Activated CD4-positive, alpha-beta memory T cell treated with anti-CD3 and anti-CD28 coated beads for 36 hours (primary cell): ENCODE measurements at places on chromosomes 16 and 17.

GRCh38 chr17:74960570-74961342 is 11.8 kb downstream of the HID1 start:
- DNase-seq: peak; percentile 78

DNA sequence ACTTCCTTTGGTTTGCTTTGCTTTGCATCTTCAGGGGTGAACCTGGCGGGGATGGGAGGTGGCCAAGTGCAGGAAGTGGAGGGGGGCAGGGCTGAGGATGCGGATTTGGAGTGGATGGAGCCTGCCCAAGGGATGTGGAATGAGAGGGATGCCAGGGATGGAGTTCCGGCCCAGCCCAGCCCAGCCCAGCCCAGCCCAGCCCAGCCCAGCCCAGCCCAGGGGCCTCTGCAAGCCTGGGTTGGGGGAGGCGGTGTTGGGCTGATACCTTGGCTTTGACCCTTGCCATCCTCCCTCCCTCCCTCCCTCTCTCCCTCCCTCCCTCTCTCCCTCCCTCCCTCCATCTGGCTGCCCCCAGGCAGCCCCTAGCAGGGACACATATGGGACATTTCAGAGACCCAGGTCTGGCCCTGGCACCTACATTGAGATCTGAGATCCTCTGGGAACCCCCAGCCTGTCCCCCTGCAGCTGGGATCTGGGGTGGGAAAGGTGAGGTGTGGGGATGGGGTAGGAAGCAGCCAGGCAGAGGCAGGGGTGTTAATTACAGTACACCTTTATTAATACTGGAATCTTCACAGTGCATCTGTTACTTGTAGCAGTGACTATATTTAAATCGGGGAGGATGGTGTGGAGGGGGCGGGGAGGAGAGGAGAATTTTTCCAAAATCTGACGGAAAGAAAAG is 14.5 kb downstream of the IL34 start:
- DNase-seq: no peak

DNA sequence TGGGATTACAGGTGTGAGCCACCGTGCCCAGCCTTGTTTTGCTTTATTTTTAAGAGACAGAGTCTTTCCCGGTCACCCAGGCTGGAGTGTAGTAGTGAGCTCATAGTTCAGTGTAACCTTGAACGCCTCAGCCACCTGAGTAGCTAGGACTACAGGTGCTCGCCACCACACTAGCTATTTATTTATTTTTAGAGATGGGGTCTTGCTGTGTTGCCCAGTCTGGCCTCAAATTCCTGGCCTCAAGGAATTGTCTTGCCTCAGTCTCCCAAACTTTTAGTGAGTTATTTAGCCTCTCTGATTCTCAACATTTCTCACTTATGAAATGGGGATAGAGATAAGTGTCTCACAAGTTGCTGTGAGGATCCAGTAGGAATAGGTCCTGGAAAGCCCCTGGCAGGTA is 21.7 kb downstream of the FZD2 start:
- no peak for DNase-seq

GRCh38 chr17:6035801-6036394 is 34.3 kb upstream of the WSCD1 start:
- no peak for DNase-seq

DNA sequence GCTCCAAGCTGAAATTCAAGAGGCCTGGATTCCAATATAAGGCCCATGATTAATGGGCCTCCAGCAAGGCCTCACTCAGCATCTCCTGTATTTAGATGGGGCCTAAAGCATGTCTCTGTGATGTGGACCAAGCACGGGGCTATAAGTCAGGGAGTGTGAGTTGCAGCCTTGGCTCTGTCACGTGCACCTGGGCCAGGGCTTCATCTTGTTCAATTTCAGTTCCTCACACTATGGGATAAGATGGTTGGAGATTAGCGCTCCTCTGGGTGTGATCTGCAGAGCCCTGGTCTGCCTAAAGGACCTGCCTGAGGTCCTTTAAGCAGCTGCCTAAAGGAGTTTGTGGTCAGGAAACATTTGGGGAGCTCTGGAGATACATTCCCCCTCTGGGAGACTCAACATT is 25.2 kb downstream of the KLHL36 start:
- DNase-seq: no peak

DNA sequence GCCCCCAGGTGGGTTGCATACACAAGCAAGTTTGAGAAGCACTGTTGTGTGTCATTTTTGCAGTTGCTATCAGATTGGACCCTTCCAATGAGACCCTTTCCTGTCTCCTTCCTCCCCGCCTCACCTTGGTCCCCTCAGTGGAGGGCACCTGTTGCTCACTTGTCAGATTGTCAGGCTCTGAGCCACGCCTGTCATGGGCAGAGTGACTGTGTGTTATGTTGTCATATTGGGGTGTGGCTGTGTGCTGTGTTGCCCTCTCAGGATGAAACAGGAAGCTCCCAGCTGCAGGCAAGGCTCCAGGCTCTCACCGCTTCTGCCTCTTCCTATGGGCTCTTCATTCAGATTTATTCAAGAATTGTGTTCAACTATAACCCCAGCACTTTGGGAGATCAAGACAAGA is 302.9 kb downstream of the CPPED1 start:
- DNase-seq: peak; percentile 47

- DNase-seq: no peak
These were observed 20.9 kb downstream of the MXRA7 start for GRCh38 chr17:76689859-76690258.

GRCh38 chr16:46884513-46885293 is 541 bp downstream of the GPT2 start:
- peak; percentile 31 for DNase-seq

DNA sequence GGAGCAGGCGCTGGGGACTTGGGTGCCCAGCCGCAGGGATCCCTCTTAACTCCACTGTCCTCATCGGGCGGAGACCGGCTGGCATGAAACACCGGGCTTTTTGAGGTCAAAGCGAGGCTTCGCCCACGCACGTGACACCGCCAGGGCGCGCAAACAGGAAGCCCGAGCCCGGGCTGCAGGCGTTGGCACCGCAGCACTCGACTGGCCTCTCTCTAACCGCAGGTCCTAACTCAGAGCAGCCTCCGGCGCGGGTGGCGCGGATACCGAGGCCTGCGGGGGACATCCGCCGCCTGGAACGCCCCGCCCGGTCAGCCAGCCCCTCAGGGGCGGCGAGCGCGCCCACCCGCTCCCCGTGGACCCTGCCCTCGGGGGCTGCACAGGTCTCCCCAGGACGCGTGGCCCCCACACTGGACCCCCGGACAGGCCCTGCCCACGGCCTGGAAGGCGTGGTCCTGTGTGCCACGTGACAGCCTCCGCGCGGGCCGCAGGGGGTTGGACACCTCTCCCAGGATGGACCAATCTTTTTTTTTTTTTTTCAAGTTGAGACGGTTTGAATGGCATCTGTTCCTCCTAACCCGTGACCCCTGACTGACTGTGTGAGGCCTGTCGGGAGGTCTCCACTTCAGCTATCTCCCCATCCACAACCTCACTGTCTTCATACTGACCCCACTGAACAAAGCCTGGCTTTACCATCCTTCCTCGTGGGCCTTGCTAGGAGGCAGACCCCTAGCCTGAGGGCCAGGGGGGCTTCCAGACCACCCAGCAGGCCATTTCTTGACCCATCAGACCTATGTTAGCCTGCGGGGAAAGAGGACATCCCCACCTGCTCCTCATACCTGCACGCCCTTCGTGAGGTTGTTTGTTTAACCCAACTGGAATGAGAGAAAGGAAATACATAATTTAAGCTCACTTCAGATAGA is 8.4 kb upstream of the SLC47A2 start:
- DNase-seq: peak; percentile 86

DNA sequence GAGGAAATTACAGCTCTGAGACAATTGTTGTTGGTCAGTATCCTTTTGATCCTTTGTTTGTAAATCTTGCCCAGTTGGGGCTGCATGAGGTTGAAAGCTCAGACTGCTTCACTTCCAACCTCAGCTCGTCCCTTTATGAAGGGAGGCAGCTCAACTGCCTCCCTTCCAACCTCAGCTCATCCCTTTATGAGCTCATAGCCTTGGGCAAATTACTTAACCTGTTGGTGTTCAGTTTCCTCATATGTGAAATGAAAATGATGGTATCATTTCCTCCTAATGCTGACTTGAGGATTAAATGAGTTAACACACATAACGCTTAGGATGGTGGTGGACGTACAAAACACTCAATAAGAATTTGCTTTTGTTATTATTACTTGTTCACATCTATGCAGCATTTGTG is 265.1 kb downstream of the CDH13 start:
- DNase-seq: no peak

DNA sequence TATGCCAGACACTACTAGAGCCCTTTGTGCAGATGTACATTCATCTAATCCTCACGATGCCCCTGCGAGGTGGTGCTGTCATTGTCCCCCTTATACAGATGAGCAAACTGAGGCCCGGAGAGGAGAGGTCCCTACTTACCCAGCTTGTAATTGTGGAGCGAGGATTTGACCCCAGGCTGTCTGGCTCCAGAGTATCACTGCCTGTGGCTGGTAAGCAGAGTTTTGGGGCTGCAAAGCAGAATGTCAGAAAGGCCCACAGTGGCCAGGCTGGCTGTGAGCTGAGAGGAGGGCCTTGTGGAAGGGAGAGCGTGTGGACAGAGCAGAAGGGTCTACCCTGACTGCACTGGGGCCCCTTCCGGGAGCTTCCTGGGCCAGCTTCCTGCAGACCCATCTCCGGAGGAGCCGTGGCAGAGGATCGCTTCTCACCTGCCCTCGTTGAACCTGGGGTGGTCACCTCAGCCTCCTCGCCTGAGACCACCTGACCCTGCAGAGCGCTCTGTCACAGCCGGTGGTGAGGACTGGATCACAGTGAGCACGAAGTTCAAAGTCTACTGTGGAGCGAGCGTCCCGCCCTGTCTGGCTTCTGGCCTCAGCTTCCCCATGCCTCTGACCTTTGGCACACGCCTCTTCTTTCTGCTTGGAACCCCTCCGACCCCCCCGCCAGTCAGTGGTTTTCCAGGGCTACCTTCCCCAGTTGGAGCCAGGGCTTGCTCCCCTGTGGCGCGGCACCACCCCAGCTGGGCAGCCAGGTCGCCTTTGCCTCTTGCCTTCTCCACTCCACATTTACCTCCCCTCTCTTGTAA is 12.1 kb downstream of the CMIP start:
- DNase-seq: no peak

GRCh38 chr17:50471009-50471905 is 2.6 kb upstream of the CHAD start:
- no peak for DNase-seq

- DNase-seq: no peak
These were observed 70.4 kb upstream of the TANC2 start for GRCh38 chr17:62895320-62896301.

DNA sequence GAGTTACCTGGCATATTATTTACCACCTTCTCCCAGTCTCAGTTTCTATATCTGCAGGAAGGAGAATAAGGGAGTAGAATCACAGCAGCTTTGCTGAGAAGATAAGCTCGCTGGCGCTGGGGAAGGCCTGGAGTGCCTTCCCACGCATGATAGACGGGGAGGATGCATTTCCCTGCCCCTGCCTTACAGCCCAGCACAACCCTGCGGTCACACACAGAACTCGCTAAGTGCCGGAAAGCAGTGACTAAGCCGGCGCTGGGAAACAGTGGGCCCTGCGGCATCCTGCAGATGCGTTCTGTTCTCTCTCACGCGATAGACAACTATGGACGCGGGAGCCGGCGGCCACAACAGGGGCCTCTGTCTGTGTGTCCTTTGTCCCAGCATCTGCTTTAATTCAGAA is 4.8 kb downstream of the CA5A start:
- DNase-seq: peak; percentile 55

DNA sequence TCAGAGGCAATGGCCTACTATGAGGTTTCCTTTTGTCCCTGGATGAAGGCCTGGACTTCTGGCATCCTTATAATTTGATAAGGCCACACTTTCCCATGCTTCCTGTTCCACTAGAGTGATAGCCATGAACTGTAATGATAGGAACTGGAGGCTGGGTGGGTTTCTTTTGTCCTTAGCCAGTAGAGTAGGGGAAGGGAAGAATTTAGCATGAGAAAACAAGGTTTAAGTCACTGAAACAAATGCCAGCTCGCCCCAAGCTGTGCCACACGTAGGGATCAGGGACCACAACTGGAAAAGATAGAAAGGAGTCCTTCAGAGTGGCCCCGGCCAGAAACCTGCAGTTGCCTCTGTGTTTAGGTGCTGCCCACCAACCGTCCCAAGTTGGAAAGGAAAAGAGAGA is 80.9 kb upstream of the C17orf78 start:
- no peak for DNase-seq

DNA sequence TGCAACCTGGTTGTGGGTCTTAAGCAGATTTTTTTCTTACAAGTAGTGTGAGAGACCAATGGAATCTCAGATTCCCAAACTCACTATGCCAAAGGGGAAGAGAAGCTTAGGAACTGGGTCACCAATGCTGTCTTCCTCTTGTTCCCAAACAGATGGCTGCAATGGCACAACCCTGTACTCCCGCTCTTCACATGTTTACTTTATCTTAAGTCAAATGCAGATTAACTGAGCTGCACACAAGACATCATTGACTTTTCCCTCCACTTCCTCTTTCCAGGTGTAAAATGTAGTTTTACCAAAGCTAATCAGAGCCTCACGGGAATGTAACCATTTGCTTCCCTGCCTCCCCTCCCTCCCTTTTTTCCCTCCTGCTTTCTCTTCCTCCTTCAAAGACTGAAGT is 14.4 kb upstream of the CD300E start:
- DNase-seq: no peak

- peak; percentile 98 for DNase-seq
These were observed 5.3 kb downstream of the RNF166 start for GRCh38 chr16:88700636-88701482.

DNA sequence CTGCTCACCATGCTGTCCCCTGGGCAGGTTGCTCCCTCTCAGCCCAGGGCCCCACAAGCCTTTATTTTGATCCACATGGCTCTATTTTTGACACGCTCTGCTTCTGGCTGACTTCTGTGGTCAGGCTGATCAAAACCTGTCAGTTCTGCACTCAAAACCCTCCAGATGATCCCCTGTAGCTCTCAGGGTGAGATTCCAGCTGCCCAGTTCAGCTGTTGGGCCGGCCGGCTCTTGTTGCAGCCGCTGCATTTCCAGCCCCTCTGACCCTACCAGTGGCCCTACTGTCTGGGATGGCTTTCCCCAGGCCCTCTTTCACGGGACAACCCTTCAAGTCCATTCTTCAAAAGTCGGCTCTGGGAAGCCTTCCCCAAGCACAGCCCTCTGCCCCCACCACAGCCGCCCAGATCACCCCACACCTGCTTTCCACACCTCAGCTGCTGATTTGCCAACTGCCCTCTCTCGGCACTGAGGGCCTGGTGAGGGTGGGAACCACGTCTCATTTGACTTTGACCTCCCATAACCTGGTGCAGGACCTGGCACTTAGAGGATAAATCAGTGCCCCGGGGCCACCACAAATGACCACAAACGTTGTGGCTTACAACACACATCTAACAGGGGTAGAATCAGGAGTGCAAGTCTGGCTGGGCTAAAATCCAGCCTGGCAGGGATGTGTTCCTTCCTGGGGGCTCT is 16.3 kb upstream of the CACNG4 start:
- no peak for DNase-seq

DNA sequence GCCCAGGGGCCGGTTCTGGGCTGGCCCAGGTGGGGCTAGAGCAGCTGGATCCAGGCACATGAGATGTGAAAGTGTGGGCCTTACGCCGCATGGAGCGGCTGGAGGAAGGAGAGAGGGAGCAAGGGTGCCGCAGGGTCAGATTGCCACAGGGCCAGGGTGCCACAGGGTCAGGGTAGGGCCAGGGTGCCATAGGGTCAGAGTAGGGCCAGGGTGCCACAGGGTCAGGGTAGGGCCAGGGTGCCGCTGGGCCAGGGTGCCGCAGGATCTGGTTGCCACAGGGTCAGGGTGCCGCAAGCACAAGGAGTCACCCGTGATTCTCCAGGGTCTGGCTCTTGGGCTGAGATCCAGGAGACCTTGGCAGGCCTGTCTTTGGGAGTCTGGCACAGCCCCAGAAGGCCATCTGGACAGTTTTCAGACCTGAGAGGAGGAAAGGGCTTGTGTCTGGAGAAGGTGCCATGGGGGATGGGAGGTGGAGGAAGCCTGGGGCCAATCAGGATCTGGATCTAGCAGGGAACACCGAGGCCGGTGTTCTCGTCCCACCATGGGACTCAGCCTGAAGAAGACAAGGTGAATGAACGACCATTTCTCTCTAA is 13.1 kb upstream of the LASP1NB start:
- peak; percentile 7 for DNase-seq
